Fibroblast of villous mesenchyme (primary cell): ENCODE measurements at places on chromosomes 2 and 18. TPM values are rescaled to one million over a fixed set of nuclear protein-coding genes. Genes with fewer than 3 reads are reported as not detected.

Gene SERPINB13
- not detected in 2 replicates for total RNA-seq

Gene GDF7
- 12.1 and 12.2 TPM in 2 replicates for total RNA-seq

Gene C1GALT1C1L
- total RNA-seq: 0.86 and 1.3 TPM in 2 replicates

Gene FAM117B
- 1.6 and 1.7 TPM in 2 replicates for total RNA-seq

Gene RTP5
- not detected in 2 replicates for total RNA-seq

Gene C2orf15
- not detected in 2 replicates for total RNA-seq

Gene C2orf72
- total RNA-seq: not detected in 2 replicates

Gene DPYSL5
- total RNA-seq: not detected in 2 replicates

Gene CRYGC
- total RNA-seq: not detected in 2 replicates

Gene GKN2
- total RNA-seq: not detected in 2 replicates

Gene AQP12A
- not detected in 2 replicates for total RNA-seq

Gene ABCB11
- total RNA-seq: under 0.01 TPM in 1 of 2 replicates, not detected in the other

Gene TXNDC2
- under 0.01 TPM in 1 of 2 replicates, not detected in the other for total RNA-seq

Gene RFX8
- 0.97 and 1.7 TPM in 2 replicates for total RNA-seq

Gene MYL12B
- total RNA-seq: 330 and 426 TPM in 2 replicates

Gene LIMS1
- total RNA-seq: 152 and 162 TPM in 2 replicates

Gene GCG
- total RNA-seq: not detected in 2 replicates
